ENCODE measurements at places on chromosomes 3 and 15.

GRCh38 chr3:159879598-159879997 is 109.0 kb upstream of the IL12A start:
- no peak for DNase-seq

GRCh38 chr3:183290216-183290615 is 37.2 kb downstream of the B3GNT5 start:
- no peak for DNase-seq

DNA sequence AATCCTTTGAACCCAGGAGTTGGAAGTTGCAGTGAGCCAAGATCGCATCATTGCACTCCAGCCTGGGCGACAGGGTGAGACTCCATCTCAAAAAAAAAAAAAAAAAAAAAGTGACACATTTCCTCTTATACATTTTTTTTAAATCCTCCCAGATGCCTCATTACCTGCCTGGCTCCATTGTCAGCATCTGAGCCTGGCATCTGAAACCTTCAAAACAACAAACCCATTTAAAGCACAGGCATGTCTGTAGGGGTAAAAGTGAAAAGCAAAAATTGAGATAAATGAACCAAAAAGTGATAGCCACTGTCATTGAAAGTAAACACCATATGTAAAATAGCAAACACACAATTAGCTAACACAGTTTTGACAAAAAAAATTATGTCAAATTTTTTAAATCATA is 38.6 kb downstream of the OSBPL10 start:
- no peak for DNase-seq

- no peak for DNase-seq
These were observed 21.4 kb downstream of the SIAH2 start for GRCh38 chr3:150741497-150742140.

DNA sequence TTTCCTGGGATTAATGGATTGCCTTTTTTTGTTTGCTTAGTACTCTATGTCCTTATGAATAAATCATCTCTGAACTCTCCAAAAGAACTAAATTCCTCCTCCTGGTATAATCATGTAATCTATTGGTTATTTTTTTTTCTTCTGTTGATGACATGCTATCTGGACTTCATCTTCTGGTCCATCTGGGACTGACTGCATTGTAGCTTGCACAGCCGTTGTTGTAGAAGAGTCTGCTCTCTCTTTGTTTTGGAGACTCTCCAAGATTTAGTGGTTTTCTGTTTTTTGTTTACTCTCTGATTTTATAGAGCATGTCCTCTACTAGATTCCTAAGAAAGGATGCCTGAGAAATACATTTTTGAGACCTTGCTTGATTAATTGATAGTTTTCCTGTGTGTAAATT is 19.1 kb downstream of the IREB2 start:
- DNase-seq = peak; percentile 78
